ENCODE measurements at places on chromosomes 5 and 9.

DNA sequence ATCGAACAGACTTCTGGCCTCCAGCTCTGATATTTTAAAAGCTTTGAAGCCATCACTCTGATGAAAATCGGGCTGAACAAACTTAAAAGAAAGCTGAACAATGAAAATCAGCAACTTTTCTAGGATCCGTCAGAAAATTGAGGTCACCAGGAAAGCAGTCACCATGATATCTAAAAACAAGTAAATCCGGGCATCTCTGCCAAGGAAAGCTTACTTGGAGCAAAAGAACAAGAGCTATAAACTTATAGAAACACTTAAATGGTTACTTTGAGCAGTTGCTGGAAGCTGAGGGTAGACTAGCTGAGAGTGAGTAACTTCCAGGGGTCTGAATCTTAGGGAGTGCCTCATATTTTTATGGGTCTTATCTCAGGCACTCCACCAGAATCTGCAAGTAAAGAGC is 1043.0 kb upstream of the CDH18 start:
- no peak for DNase-seq

GRCh38 chr9:123020796-123021195 is 12.7 kb upstream of the GPR21 start:
- no peak for DNase-seq

DNA sequence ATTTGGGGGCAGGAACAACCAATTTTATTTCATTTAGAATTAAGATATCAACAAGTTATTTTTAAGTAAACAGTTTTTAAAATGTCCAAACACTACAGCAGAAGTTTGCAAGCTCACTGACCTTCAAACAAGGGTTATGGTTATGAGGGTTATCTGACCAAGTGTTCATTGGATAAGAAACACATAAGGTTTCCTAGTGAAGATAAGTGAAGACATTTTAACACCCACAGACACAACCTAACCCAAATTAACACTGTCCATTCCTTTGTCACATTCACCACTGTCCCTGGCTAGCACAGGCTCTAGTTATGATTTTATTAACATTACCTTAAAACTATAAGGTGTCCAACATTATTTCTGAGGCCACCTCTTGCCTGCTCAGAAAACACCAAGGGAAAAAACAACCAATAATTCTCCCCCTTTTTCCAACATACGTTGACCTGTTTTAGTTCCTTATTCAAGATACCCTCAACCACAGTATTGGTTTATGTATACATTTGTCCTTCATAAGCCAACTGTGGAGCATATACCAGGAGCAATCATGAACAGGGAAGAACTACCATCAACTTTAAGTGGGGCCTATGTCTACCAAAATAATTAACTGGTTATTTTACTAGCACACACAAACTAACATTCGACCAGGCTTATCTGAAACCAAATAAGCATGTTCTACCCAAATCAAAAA is 4.0 kb downstream of the ETF1 start:
- DNase-seq: no peak

- DNase-seq: no peak
These were observed 79.6 kb downstream of the C9orf50 start for GRCh38 chr9:129541270-129541669.

Measured in ureter (tissue), 1 donor.